OCI-LY7 (cell line): ENCODE measurements at places on chromosomes 4 and X. TPM values are rescaled to one million over a fixed set of nuclear protein-coding genes. Genes with fewer than 3 reads are reported as not detected.

Gene EDA2R
- 3.7 and 4.8 TPM in 2 replicates for total RNA-seq

Gene TCEAL7
- not detected in 2 replicates for total RNA-seq

DNA sequence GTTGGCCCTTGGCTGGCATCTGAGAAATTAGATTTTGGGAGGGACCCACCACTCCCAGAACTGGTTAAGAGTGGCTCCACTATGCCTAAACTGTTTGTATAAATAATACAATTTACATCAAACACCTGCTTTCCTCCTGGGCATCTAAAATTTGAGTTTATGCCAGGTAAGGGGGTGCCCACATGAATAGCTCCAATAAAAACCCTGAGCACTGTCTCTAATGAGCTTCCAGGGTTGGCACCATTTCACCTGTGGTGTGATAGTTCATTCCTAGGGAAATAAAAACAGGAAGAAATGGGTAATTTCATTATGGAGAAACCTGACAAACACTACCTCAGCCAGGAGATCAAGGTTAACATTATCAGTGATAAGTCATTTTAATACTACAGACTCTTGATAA lies 119.7 kb downstream of the FRYL start:
- DNase-seq, result no peak

- no peak for DNase-seq
These were observed 938.3 kb downstream of the RAB28 start for GRCh38 chr4:12545812-12546211.

DNA sequence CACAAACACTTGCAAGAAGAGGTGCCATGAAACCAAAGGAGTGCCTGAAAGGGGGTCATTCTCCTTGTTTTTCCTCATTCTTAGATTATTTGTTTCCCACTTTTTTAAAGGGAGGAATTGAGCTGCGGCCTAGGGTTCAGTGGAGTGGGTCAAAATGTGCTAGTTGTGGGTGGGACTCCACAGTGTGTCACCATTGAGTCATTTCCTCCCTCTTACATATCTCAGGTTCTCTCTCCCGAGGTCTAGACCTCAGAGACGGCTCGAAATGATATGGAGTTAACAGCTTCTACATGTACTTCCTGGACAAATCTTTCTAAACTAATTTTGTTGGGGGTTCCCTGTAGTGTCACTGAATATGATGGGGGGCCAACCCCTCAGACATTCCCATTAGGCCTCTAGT lies 328.4 kb upstream of the SPANXN1 start:
- no peak for DNase-seq
